Islet precursor cell (in vitro differentiated cells): ENCODE measurements at places on chromosomes 13 and 19.

DNA sequence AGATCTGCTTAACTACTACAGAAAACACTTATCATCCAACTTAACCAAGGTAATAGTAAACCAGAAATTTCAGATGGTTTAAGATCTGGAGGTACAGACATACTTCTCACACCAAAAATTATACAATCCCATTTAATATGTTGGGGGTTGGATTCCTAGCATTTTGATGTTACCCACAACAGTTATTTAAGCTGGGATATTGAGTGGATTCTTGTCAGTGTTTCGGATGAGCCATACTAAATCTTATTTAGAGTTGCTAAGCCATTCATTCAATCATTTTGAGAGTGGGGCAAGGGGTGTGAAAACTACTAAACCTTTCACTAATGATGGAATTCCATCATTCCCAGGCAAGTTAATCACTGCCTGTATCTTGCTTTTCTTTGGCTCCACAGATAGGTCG, 40.6 kb downstream of the KATNAL1 start:
- no peak for DNase-seq

- DNase-seq = peak; percentile 29
These were observed 353.3 kb upstream of the ZNF507 start for GRCh38 chr19:31991984-31992655.

DNA sequence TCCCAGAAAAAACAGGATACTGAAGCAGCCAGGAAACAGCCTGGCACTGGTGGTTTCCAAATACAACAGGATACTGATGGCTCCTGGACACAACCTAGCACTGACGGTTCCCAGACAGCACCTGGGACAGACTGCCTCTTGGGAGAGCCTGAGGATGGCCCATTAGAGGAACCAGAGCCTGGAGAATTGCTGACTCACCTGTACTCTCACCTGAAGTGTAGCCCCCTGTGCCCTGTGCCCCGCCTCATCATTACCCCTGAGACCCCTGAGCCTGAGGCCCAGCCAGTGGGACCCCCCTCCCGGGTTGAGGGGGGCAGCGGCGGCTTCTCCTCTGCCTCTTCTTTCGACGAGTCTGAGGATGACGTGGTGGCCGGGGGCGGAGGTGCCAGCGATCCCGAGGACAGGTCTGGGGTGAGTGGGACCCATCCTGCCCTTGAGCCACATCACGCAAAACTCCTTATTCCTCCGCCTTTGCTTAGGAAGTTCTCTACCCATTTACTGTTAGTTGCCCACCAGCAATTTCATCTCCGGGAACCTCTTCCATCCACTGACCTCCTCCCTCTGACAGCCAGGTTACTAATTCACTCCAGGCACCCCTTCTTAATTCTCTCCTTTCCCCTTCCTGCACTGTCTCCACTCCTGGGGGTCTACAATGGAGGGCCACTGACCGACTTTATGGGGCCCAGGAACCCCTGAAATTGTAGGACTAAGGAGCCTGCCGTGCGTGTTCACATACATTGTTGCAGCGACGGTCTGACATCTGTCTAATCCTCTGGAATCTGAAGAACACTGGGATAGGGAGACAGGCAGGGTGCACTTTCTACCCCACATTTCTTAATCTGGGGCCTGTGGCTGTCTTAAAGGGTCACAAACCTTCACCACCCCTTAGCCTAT, 1.2 kb downstream of the ITPKC start:
- DNase-seq = no peak

DNA sequence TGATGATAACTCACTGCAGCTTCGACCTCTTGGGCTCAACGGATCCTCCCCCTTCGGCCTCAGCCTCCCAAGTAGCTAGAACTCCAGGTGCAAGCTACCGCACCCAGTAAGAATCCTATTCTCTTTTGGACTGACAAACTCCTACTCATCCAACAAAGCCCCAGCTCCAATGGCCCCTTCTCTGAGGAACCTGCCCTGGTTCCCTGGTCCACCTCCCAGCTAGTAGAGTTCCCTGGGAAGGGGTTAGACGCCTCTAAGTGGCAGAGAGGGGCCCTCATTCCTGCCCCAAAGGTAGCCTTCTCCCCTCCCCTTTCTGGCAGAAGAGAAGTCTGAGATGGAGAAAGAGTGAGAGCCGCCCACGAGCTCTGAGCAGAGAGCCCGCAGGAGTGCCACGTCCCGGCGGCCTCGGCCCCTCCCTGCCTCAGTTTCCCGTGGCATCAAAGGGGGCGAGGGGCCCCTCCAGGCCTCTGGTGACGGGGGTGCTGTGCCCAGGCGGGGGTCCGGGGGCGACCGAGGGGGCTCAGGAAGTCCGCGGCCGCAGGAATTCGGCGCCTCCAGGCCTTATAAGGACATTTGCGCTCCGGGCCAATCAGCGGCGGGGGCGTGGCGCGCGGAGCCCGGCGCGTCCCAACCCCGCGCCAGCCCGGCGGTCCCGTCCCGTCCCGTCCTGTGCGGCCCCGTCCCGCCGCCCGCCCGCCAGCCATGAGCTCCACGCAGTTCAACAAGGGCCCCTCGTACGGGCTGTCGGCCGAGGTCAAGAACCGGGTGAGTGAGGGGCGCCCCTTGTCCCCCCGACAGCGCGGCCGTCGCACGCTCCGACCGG, at the start of gene CNN2:
TSS of gene CNN2 (plus strand) at position 649 of the 823 bp plus-strand sequence. CDS start at position 703, 54 bp downstream.
- DNase-seq = peak; percentile 93

DNA sequence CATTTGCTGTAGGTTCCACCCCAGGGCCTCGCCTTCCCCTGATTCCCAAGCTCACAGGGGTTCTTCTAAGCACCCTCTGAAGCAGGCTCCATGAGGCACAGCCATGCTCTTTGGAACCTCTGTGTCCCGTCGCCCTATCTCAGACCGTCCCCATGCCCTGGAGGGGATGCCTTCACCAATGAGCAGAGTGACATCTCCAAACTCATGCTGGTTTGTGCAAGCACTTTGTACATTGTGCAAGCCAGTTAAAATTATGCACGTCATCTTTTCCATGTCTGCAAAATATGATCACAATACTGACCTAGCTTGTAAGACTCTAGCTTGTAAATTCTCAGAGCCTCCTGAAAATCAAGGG, 46.5 kb upstream of the RAP2A start:
- no peak for DNase-seq

GRCh38 chr19:13074378-13074777, 28.3 kb downstream of the LYL1 start:
- no peak for DNase-seq

DNA sequence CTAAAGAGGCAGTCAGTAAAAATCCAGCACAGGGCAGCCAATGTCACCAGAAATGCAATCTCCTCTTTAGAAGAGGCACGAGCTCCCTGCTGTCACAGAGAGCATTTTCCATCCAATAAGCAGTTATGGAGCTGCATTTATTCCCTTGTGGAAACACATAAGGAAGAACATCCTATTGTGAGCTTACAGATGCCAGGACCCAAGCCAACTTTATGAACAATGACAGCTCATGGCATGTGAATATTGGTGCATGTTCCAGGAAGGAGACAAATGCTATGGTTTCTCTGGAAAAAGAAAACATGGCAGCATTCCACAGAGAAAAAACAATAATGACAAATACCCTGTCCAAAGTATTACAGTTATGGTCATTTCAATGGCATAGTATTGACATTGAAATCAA, 955.6 kb downstream of the UQCRFS1 start:
- DNase-seq = no peak

GRCh38 chr13:24270639-24271141, 38.7 kb upstream of the C1QTNF9 start:
- peak; percentile 73 for DNase-seq

GRCh38 chr13:31930490-31930889, 101.1 kb upstream of the FRY start:
- no peak for DNase-seq

DNA sequence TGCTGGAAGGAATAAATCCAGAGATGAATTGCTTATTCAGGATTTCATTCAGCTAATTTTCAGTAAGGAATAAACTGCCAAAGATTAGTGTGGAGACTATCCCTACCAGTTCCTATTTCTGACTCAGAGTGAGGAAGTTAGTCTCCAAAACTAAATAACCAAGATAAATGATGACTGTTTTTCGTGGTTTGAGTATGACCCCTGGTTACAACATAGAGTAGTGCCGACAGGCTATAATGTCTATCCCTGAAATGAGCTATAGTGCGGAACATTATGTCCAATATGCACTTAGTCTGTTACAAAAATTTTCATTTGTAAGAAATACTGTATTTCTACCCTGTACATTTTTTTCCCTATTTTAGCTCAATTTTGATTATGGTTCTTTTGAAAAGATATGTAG, 51.4 kb downstream of the NBEA start:
- no peak for DNase-seq

DNA sequence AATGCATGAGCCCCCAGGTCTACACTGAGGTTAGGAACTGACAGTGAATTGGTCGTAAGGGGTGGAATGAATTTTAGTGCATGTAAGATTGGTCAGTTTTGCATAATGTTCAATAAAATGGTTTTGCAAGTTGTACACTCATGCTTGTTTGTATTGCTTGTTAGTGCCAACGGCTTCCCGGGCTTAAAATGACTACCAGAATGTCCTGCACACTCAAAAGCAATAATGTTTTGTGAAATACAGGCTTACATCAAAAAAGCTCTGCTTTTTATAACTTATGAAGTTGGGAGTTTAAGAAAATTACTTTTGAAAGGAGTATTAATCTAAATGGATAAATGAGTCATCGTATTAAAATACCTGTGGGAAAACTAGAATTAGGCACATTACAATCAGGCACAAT, 112.9 kb downstream of the GPC6 start:
- no peak for DNase-seq

DNA sequence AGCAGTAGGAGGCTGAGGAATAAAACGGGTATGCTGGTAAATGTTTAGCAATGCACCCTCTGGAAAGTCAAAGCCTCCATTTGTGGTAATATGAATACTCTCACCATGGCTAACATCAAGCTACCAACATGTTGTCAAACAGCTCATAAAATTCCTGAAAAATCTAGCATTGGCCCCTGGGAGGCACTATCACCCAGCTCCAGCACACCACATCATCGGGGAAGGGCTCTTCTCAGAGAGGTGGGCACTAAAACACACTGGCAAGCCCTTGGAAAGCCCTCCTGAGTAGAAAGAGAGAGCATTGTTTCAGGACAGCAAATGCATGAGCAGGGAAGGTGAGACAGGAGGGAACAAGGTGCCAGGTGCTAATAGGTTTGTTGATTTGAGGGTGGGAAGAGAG, 53.9 kb upstream of the FLT1 start:
- DNase-seq = no peak

GRCh38 chr13:24041651-24042225, 118.8 kb upstream of the SPATA13 start:
- peak; percentile 42 for DNase-seq

- DNase-seq = no peak
These were observed 61.4 kb downstream of the ERCC5 start for GRCh38 chr13:102907016-102907756.

DNA sequence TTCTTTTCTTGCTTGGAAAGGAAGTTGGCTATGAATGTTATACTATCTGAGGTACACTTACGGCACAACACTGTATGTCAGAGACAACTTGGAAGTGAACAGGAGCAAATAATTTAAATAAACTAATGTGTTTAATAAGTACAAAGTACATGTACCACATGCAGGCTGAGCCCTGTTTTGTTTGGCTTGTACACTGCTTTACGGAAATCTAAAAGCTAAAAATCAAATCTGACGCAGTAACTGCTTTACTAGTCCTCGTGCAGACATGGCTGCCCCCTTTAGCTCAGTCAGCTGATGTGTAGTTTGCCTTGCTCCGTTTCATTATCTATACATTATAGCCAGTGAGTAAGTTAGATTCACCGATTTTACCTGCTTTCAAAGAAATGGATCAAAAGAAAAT, 36.5 kb downstream of the TDRD3 start:
- no peak for DNase-seq

DNA sequence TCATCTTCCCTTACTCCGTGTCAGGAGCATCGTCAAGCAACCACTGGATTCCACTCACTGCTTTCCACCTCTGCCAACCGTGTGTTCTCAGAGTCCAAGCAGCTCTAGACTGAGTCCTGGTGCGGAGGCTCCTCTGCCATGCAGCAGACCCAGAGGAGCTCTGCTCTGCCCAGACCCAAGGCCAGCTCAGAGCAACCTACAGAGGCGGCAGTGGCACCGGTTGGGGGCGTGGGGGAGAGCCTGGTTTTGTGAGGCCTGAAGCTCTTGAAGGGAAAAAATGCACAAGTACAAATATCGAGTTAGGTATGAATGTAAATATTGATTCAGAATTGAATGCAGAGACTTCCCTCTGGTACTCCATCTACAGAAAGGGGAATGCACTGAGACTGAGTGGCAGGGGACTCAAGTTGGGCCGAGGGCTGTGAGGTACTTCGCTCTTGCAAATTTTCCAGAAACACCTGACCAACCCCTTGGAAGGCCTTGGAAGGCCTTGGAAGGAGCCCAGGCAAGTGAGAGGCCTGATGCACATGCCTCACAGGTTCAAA, 46.7 kb downstream of the GJA3 start:
- DNase-seq = no peak

DNA sequence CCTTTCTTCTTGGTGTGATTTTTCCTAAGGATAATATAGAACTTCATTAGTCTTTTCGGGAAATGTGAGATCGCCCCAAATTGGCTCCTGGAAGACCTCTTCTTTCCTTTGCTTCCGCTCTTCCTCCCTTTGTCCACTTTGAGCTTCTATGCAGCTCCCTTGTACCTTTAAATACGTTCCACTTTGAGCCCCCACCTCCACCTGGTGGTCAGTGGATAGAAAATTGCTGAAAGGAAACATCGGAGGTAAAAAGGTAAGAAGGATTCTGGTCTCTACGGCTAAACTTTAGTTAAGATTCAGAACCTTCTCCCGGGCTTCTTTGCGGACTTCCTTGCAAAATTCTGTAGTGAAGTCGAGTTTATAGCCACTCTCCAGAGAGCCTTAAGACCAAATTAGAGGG, 55.0 kb upstream of the TM9SF2 start:
- no peak for DNase-seq

GRCh38 chr13:99666146-99666805, 165.0 kb downstream of the TM9SF2 start:
- no peak for DNase-seq

- DNase-seq = no peak
These were observed 14.7 kb upstream of the KCTD4 start for GRCh38 chr13:45215392-45216077.

- DNase-seq = no peak
These were observed 2.3 kb downstream of the HTR2A start for GRCh38 chr13:46894568-46894967.

DNA sequence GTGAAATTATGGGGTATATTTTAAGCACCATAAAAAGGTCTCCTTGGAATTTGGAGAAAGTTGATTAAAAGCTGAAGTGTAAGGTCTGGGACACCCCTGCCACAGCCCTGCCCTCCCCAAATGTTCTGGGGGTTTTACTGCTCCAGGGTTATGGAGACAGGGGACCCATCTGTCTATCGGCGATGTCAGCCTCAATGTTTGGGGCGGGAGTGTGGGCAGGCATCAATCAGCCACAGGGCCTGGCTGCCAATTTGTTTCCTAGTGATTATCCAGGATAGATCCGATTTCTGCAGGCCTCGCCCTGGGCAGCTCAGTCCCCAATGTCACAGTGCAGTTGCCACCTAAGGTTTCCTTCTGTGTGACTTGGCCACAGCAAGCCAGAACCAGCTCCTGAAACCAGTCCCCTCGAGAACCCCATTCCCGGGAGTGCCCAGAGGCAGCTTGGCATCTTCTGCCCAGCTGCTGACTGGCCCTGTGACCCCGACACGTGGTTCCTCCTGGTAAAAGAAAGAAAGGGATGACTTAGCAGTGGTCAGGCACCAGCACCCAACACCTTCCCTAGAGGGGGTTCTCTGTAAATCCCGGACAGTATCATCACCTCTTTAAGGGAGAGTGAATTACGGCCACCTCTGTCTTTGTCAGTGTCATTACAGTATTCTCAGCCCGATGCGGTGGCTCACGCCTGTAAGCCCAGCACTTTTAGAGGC, 41.6 kb downstream of the MYO9B start:
- no peak for DNase-seq

GRCh38 chr19:37941782-37942515, 34.9 kb downstream of the SIPA1L3 start:
- DNase-seq = no peak
